ENCODE measurements at places on chromosomes 2 and 18. TPM values are rescaled to one million over a fixed set of nuclear protein-coding genes. Genes with fewer than 3 reads are reported as not detected.

Gene SYT4
- total RNA-seq, result not detected

Gene POMC
- not detected for total RNA-seq

Gene RAX
- total RNA-seq, result not detected

Gene CAPN14
- not detected for total RNA-seq

Gene SLC9A4
- not detected for total RNA-seq

Gene AGXT
- not detected for total RNA-seq

Measured in G401 (cell line).